ENCODE measurements at places on chromosomes 7 and 10.

DNA sequence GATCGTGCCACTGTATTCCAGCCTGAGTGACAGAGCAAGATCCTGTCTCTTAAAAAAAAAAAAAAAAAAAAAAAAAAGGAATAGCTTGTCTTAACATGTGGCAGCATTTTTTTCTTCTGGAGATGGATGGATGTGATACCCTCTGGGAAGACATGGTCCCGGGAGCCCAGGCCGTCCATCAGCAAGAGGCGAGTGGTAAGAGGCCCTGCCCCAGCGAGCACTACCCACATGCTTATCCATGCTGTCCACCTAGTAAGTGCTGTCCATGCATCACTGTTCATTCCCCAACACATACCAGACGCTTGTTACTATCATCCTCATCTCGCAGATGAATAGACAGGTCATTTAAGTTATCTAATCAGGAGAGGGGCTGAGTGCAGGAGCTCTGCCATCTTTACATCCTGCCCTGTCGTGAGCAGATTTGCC, 12.9 kb downstream of the ATP6V1F start:
- no peak for DNase-seq

GRCh38 chr10:114767101-114767985, 54.2 kb upstream of the FHIP2A start:
- no peak for DNase-seq

DNA sequence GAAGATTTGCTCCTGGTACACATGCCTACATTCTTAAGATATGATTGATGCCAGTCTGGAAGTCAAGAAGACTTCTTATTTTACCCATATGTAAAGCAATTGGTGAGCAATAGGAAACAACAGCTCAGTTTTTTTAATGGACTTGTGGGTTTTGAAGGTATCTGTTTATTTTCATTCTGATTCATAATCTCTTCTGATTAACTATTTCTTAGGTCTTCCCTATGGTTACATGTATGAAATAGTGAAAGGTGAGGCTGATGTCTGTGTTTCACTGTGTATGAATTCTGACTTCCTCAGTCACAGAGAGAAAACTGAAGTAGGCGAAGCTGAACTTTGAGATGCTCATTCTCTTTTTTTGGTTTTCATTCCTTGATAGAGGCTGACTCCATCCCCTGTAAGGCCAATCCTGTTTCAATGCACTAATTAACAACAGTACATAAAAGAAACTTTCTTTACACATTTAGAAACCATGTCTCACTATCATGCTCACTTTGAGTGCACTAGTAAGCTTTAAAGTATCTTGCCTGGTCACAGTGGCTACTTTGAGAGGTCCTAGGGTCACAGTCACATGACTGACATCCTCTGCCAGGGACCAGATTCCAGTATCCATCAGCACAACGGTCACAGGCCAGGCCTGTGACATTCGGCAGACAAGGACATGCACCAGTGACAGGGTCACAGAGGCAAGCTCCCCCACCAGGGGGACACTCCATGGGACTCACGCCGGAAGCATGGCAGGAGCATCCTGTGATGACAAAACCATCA, 59.5 kb upstream of the LAMB1 start:
- DNase-seq, result no peak

GRCh38 chr7:130912082-130912861, 178.3 kb upstream of the KLF14 start:
- DNase-seq, result no peak

Data from ELF-1 (cell line).